ENCODE measurements at places on chromosomes 11 and 22.

- no peak for DNase-seq
Observed at GRCh38 chr22:42862045-42862734, 5.1 kb upstream of the ARFGAP3 start.

GRCh38 chr11:62017878-62018655 is 50.6 kb upstream of the FTH1 start:
- no peak for DNase-seq

GRCh38 chr11:121418625-121419114 is 33.4 kb upstream of the SORL1 start:
- DNase-seq = peak; percentile 58

DNA sequence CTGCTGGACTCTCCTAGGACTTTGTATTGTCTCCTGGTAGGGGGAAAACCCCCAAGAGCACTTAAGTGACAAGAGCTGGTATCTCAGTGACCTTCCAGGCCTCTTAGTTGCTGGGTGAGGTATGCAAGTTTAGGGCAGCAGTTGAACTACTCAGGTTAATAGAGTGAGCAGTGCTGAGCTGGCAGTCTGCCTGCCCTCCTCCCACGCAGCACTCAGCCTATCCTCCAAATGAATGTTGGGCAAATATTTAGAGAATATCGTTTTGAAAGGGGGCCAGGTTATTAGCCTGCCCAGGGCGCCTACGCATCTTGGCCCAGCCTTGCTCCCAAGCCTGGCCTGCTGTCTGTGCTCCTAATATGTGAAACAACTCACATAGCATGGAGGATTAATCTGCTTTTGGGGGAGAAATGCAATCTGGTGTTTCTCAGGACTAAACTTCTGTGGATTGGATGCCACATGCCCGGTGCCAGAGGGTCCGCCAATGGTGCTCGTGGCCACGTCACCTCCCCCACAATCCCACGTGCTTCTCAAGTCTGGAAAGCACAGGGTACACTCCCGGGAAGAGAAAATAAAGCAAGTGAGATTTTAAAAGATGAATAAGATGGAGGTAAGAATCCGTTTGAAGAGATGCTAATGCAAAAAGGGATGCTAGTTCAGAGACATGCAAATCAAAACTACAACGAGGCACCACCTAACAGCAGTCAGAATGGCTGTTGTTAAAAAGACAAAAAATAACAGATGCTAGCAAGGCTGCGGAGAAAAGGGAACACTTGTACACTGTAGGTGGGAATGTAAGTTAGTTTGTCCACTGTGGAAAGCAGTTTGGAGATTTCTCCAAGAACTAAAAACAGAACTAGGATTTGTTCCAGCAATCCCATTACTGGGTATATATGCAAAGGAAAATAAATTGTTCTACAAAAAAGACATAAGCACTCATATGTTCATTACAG is 67.7 kb downstream of the SPON1 start:
- DNase-seq = no peak

DNA sequence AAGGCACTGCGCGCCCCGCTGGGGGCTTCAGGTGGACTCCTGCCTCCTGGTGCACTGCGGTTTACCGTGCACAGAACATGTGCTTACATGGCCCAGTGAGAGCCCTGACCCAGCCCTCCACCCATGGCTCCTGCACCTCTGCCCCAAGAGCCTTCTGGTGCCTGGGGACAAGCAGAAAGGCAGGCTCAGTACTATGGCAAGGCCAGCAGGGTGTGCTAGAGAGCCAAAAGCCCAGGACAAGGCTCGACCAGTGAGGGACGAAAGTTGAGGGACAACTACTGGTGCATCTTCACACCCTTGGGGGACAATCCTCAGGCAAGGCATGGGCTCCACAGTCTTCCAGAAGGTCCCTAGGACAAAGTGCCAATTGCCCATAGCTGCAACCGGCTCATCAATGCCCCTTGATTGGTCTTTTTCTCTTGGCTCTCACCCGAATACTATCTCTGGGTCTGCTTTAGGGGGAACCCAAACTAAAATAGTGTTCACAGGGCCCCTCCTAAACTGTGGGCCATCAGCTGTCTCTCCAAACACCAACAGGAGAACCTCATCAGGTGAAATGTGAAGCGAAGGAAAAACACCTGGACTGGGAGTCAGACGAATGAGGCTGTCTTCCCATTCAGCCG is 13.5 kb downstream of the PGA5 start:
- peak; percentile 38 for DNase-seq

DNA sequence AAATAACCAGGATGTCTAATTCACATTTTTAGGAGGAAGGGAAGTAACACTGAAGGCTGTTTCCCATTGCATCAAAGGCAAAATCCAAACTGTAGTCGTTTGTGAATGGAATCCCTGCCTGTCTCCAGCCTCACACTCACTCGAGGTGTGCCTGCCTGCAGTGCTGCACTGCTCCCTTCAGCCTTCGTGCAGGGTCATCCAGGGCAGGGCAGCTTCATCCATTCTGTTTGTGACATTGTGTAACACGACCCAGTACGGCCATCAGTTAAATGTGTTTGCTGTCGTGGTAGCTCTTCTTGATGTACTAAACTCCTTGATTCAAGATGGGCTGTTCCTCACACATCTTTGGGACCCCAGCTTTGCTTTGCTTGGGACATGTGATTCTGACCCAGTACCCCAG is 34.3 kb downstream of the LDLRAD3 start:
- DNase-seq = no peak

DNA sequence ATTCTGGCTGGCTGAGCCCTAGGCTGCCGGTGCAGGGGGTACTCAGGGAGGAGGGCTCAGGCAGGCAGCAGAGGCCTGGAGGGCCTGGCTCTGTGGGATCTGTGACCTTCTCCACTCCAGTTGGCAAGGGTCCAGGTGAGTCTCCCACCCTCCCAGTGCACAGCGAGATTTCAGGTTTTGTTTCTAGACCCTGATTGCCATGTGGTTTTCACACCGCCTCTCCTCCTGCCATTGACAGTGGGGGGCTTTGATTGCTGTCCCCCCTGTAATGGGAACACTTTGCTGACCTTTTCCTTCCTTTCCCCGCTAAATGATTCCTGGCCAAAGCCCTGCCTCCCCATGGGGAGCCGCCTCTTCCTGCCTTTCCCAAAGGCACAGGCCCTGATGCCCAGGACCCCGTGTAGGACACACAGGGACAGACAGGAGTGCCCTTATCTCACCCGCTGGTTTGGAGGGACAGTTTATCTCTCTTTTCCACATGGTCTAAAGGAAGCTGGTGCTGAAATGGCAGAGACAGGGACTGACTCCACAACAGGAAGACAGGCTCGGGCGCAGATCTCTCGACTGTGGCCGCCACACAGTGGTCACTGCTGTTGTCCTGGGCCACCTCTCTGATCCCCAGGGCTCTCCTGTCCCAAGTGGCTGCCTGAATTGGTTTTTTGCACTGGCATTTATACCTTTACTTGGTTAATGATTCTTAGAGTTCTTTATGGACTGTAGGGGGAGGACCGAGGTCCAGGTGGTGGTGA is 43.4 kb downstream of the BCR start:
- no peak for DNase-seq

GRCh38 chr22:18000441-18001039 is 23.8 kb downstream of the MICAL3 start:
- DNase-seq = no peak

Data from Jurkat, Clone E6-1 (cell line).